ENCODE measurements at places on chromosomes 1 and 21.

GRCh38 chr1:177511036-177511435 lies 340.3 kb downstream of the BRINP2 start:
- DNase-seq, result peak; percentile 5

DNA sequence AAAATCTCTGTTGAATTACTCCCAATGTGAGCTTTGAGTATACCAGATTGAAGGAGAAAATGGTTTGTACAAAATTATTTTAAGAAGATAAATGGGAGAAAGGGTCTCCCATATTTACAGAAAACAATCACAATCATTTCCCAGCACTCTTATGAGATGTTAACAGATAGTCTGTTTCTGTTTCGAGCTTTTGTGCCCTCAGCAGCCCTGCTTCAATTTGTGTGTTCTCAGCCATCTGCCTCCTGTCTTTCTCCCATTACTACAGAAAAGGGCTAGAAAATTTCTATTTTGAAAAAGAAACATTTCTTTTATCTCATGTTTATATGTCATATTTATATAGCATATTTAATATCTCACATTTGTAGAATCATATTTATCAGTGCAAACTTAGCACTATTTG lies 498.4 kb downstream of the TTLL7 start:
- DNase-seq, result no peak

DNA sequence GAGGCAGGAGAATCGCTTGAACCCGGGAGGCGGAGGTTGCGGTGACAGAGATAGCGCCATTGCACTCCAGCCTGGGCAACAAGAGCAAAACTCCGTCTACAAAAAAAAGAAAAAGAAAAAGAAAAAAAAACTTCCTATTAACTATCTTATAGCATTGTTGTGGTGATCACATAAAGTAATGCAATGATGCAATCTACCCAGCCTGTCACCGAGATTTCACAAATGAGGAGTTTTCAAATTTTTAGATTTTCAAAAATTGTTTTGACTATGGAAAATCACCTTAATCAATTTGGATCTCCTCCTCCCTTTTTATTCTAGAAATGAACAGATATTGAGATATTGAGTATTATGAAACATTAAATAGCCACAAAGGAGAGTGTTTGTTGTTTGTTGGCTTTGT lies 8.0 kb downstream of the FMO5 start:
- DNase-seq, result no peak

- no peak for DNase-seq
Observed at GRCh38 chr21:31482460-31482859, 138.4 kb upstream of the TIAM1 start.

DNA sequence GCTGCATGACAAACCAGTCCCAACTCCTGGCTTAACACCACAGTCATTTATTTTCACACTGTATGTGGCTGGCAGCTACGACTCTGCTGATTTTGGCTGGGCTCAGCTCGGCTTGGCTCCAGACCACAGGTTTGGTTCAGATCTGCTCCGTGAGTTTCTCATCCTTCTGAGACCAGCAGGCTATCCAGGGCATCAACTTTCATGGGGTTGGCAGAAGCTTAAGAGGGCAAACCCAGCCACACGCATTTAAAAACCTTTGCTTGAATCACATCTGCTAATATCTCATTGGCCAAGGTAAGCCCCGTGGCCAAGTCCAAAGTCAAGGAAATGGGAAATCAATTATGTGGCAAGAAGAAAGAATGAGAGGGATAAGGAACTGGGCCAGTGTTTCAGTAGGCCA lies 574.2 kb downstream of the MATN1 start:
- DNase-seq, result no peak

All from fibroblast of skin of abdomen (primary cell).